ENCODE measurements at places on chromosomes 7 and 10.

GRCh38 chr7:78489476-78490240, 691.1 kb downstream of the PHTF2 start:
- DNase-seq, result no peak

DNA sequence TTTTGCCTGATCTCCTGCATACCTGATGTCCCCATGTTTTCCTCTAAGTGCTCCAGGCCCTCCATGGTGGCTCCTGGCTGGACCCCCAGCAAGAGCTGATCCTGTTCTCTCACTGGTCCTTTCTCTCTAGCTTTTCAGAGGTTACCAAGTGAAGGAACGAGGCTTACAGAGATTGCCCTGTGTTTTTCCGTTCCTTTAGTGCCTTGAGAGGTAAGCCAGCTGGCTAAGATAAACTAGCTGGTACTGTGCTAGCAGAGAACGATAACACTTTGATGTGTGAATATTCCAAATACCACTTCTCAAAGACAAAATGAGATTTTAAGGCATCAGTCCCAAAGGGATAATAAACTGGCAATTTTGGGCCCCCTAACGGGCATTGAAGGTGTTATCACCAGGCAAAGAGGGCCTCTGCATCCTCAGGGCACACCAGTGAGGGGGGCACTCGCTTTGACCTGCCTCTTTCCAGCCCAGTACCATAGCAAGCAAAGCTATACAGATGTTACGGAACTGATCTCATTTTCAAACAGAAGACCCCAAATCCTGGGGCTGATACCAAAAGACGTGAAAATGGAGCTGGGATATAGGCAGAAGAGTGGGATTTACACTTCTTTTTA, 8.4 kb upstream of the CCNY start:
- no peak for DNase-seq

DNA sequence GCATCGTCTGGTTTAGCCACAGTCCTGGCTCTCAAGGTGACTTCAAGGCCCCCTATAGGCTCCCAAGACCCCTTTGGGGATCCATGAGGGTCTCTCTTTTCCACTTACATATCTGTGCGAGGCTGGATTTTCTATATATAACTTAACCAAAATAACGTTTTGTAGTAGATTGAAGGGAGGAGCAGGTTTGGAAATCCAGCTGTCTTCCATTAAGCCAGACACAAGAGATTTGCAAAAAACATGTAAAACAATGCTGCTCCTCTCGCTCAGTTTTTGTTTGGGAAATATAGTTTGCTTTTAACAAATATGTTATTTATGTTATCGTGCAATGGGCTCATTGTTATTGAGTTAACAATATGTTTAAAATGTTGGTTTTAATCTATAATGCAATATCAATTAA, 811.2 kb downstream of the TYW1 start:
- no peak for DNase-seq

GRCh38 chr7:48085942-48086341, 3.1 kb upstream of the UPP1 start:
- no peak for DNase-seq

GRCh38 chr10:11227103-11227502, 209.4 kb downstream of the CELF2 start:
- DNase-seq, result no peak

- no peak for DNase-seq
Measured at GRCh38 chr7:143252006-143252405, 11.2 kb upstream of the GSTK1 start.

Measured in dermis microvascular lymphatic vessel endothelial cell (primary cell).